ENCODE measurements at places on chromosomes 16 and 17.
A peak's percentile ranks its signal among the peaks of the same experiment; 100 is the strongest.

GRCh38 chr17:8153031-8153451 lies 837 bp upstream of the PER1 start:
- DNase-seq, result no peak

DNA sequence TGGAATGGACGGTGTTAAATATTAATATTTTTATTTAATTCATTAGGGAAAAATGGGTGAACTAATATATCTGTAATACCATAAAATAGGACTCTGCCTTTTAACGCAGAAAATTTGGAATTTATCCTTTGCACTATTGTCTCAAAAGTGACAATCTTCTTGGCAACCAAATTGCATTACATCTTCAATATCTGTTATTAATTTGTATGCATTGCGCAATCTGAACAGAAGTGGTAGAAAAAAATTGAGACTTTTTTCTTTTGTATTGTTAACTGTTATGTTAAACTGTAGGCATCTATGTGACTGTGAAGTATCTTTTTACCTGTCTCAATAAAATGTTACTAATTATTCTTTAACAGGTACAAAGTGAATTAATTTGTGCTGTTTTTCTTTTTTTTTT lies 55.6 kb downstream of the PPM1E start:
- no peak for DNase-seq

DNA sequence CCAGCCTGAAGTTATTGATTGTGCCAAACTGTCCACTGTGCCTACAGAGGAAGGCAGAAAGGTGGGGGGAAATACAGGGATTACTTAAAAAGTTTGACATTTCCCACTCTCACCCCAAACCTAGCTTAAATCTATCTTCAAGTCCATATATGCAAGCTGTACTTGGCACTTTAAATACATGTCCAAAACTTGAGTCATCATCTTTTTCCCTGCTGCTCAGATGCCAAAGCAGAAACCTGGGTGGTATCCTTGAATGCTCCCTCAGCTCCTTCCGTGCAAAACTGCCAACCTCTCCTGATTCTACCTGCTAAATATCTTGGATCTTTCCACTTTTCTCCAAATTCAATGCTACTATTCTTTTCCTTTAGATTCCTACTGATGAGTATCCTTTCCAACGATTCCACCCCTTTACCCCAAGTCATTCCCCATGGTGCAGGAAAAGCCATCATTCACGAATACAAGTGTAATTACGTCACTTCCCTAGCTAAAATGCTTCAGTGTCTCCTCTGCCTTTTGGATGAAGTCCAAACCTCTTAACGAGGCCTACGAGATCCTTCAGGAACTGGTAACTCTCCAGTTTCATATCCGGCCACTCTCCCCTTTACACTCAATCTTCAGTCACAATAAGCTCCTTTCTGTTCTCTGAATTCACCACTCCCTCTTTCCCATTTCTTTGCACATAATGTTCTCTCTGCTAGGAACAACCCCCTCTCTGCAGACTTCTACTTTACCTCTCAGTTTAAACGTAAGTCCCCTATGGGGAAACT lies 9.3 kb downstream of the BECN1 start:
- DNase-seq, result no peak

DNA sequence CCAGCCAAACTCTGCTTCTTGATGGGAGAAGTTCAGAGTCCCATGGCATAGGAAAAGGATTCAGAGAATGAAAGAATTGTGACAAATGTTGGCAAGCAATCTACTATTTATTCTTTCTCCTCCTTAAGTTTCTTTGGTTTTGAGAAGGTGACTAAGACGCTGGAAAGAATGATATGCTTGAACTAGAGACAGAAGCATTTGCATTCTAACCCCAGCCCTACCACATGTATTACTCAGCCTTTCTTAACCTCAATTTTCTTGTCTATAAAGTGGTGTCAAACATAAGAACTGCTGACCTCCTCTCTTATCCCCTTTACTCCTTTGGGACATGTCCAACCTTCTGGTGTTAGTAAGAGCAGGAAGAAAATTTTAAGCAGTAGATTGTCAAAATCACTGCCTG lies 124.7 kb downstream of the HS3ST2 start:
- DNase-seq, result no peak

GRCh38 chr17:42287977-42288802 lies at the start of gene STAT5A:
Gene STAT5A (plus strand): TSS chr17:42288498. CDS start chr17:42289412, 914 bp downstream.
- DNase-seq, result peak; percentile 59

Data from stimulated activated CD8-positive, alpha-beta memory T cell treated with anti-CD3 and anti-CD28 coated beads, Interleukin-7, amount 100 ng/mL, for 48 hours (primary cell).